ENCODE measurements at places on chromosomes 1 and 21. TPM values are rescaled to one million over a fixed set of nuclear protein-coding genes. Genes with fewer than 3 reads are reported as not detected.

GRCh38 chr1:33257772-33258712, 1.8 kb downstream of the ZNF362 start:
- DNase-seq, result no peak

Gene LYPD8
- total RNA-seq, result not detected

DNA sequence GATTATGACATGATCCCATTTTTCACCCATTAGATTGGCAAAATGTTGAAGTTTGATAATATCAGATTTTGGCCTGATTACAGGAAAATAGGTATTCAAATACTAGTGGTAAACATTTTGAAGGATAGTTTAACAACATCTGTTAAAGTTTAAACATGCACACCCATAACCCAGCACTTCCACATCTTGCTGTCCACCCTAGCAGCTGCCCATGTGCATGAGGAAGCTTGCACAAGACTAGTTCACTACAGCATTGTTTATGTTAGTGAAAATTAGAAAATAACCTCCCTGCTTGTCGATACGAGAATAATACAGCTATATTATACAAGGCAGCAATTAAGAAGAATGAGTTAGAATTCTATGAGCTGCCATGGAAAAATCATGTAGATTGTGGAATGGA, 127.6 kb downstream of the C1orf21 start:
- no peak for DNase-seq

DNA sequence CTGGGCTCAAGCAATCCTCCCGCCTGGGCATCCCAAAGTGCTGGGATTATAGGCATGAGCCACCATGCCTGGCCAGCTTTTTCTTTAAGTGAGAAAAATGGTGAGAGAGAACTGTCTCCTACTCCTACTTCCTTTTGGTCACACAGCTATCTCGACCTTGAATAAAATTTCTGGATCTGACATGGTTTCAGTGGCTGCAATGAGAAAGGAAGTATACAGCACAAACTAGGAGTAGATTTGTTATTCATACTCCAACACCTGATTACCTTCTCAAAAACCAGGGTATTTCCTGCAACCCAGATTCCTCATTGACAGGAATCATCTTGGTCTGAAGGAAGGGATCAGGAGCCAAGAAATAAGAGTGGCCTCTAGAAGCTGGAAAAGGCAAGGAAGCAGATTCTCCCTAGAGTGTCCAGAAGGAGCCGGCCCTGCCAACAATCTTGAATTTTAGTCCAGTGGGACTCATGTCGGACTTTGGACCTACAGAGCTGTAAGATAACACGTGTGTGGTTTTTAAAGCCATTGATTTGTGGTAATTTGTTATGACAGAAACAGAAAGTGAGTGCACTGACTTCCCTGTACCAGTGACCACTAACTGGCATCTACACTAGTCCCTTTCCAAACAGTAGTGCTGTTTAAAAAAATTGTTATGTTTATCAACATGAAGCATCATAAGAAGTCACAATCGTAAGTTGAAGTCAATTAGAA, 516.6 kb downstream of the SMYD3 start:
- DNase-seq, result no peak

Gene TIPRL
- 46.3 TPM for total RNA-seq

Gene UBXN10
- total RNA-seq, result 0.18 TPM

DNA sequence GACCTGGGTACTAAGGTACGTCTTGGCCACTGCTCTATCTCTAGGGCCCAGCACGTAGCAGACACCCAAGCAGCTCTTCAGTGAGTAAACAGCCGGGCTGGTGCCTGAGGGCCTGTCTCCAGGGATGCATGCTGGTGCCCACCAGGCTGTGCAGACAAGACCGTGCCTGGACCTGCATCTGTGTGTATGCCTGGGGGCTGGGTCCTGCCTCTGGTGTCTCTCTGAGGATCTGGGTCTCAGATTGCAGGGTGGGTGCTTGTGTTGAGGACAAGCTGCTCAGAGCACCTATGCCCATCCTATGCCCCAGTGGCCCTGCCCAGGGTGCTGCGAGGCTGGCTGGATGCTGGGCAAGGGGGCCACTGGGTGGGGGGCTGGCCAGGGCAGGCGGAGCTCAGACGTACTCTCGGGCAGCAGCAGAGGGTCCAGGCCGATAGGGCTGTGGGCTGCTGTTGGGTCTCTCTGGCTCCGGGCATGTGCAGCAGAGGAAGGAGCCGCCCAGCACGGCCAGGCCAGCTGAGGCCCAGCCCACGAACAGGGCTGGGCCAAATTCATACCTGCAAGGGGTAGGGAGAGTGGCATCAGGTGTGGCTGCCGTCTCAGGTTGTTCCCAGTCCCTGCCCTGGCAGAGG, 4.4 kb downstream of the CLDN19 start:
- no peak for DNase-seq

GRCh38 chr1:3468236-3469103, 14.0 kb downstream of the ARHGEF16 start:
- no peak for DNase-seq

- no peak for DNase-seq
Observed at GRCh38 chr1:31961536-31961935, 23.4 kb upstream of the PTP4A2 start.

- no peak for DNase-seq
Observed at GRCh38 chr21:45574081-45574501, 31.9 kb upstream of the SLC19A1 start.

Gene SPATA1
- total RNA-seq, result 0.46 TPM

- no peak for DNase-seq
Observed at GRCh38 chr1:27135541-27136235, 19.2 kb downstream of the SLC9A1 start.

DNA sequence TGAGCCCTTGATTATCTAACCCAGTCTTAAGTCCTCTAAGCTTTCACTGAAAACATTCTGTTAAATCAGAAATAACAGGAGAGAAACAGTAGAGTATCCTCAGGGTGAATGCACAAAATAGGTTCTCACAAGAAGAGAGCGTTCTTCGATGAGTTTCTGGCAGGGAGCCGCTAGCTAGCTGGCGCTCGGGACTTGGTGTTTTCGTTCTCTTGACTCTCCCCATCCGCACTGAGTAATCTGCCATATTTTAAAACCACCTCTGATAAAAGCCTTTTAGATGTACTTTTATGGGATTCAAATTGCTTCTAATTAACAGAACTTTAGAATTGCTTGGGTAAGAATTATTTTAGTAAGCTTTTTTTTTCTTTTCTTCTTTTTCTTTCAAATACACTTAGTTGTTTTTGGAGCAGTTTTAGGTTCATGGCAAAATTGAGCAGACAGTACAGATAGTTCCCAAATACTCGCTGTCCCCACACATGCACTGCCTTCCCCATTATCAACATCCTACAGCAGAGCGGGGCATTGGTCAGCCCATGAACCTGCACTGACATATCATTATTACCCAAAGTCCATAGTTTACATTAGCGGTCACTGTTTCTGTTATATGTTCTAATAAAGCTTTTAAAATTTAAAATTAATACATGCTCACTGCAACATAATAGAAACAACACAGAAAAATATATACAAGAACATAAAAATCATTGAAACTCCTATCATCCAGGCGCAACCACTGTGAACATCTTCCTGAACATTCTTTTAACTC, 35.4 kb downstream of the PRDM2 start:
- DNase-seq, result no peak

Gene SUCO
- 20.3 TPM for total RNA-seq
